A549 (cell line): ENCODE measurements at places on chromosomes 7 and 10. TPM values are rescaled to one million over a fixed set of nuclear protein-coding genes. Genes with fewer than 3 reads are reported as not detected.

DNA sequence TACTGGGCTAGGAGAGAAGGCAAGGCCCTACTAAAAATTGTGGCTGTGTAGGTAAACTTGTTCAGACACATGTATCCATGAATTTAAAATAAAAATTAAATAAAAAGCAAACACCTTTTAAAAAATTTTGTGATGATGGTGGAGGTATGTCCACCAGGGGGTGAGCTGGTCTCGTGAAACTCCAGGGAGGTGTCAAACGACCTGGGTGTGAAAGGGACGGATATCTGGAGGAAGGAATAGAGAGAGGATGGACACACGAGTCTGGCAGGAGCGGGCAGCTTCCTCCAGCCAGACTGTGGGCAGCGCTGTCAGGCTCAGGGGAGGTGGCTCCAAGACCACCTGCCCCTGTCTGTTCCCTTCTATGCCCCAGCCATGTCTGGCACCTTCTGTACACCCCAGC, 34.8 kb upstream of the DMBT1 start:
- DNase-seq, result no peak

- no peak for DNase-seq
These were observed 63.2 kb downstream of the SMURF1 start for GRCh38 chr7:99080679-99081078.

DNA sequence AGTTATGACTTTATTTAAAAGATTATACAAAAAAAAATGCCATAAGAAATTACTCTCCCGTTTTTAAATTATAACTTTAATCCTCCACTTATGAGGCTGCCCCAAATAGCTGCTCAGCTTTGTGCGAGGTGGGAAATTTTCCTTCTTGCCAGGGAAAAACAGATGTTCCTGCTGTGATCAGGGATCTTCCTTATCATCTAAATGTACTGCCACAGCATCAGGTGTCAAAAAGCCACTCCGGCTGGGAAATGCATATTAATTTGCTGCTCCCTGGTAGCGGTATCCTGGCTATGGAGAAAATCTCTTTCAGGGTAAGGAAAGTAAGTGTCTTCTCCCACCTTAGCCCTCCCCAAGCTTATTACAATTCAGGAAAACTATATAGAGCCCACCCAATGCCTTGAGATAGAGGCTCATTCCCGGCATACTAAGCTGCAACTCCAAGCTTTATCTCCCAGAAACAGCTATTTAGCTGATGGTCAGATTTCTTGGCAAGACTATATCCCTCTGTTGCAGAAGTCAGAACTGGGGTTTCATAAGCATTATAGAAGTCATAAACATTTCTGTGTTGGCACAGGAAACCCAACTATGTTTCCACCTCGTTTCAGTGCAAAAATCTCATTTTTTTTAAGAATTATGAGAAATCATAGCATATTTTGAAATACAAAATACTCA, 360.4 kb downstream of the PARD3 start:
- DNase-seq, result no peak

Gene SH2D4B
- 0.03 to 0.12 TPM (median 0.03 TPM) in 3 replicates for polyA plus RNA-seq

Gene CCDC172
- polyA plus RNA-seq, result not detected in 3 replicates

Gene SUN3
- not detected in 3 replicates for polyA plus RNA-seq

Gene SLC13A1
- not detected in 3 replicates for polyA plus RNA-seq
